Brain microvascular endothelial cell (primary cell): ENCODE measurements at places on chromosomes 6 and 20.
A peak's percentile ranks its signal among the peaks of the same experiment; 100 is the strongest.

- DNase-seq = no peak
Measured at GRCh38 chr6:99080191-99080590, 132.4 kb upstream of the FBXL4 start.

DNA sequence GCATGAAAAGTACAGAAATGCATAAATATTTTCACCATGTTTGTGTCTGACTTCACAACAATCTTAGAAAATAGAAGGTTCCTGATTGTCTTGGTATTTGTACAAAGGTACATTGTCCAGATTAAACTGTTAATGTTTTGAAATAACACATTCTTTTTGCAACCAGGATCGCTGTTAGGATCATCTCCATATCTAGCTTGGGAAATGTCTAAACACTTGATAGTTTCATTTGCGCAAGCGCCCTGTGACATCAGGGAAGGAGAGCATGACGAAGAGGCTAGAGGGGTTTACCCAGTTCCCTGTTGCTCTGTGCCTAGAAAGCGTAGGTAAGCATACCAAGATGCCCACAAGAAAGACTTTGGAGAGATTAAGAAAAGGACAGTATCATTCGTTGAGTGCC is 19.4 kb downstream of the ALDH8A1 start:
- DNase-seq = no peak

GRCh38 chr6:44685213-44685612 is 297.7 kb downstream of the CDC5L start:
- DNase-seq = no peak

DNA sequence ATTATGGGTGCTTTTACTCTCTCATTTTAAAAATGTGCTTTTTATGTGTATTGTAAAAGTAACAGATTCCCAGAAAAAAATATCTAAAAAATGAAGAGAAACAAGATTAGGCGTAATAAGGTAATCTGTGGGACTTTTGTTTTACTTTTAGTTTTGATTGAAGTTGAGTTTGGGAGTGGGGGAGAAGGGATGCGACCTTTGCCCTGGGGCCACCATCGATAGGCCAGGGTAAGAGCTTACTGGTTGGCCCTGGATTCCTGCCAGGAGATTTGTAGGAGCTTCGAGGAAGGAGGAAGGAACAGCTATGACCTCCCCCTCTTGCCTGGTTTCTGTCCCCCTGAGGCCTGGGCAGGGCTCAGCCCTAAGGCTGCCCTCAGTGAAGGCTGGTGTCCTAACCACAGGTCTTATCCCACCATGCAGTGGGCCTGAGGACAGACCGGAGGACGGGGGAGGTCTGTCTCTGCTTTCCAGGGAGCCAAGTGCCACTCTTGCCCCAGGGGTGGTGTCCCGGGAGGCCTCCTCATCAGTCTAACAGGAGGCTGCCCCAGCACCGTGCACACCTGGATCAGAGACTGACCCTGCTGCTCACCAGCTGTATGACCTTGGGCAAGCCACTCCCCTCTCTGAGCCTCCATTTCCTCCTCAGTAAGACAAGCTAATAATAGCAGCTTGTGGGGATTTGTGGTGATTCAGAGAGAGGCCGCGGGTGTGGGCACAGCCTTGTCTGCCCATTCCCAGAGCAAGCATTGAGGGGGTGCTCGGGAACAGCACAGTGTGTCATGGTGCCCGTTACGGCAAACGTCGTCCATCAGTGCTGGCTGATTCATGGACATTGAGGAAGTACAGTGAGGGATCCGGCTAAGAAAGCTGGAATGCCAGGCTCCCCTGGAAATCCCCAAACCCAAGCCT is 21.2 kb downstream of the TGM2 start:
- peak; percentile 74 for DNase-seq

DNA sequence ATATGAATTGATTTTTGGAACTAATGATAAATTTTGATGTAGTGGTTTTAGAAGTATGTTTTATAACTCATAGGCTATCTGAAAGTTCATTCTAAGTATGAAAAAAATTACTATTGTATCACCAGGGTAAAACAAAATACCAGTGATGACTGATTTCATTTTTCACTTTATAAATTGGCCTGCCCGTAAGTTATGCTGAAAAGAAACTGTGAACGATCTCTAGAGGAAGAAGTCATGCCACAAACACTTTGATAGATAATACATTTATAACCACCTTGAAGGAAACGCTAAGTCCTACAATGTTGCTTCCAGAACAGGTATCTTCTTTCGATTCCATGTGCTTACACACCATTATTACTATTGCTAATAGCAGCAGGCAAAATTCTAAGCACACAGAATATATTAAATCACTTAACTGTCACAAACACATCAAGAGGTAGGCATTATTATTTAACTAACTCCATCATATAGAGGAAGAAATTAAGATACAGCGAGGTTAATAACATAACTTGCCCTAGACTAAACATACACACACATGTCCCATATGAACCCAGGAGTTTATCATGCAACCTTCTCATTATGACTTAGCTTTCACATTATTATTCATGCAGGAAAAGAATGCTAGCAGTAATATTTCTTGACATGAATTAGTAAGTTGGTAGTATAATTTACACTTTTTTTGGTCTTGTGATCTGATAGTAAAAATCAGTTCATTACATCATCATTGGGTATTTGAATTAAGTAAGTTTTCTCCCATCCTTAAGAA is 44.7 kb downstream of the RGS17 start:
- DNase-seq = no peak

- no peak for DNase-seq
Measured at GRCh38 chr6:36064770-36065396, 37.3 kb downstream of the MAPK14 start.

GRCh38 chr6:122718616-122719015 is 60.9 kb upstream of the FABP7 start:
- no peak for DNase-seq
